Chondrocyte (in vitro differentiated cells): ENCODE measurements at places on chromosomes 2 and 18. TPM values are rescaled to one million over a fixed set of nuclear protein-coding genes. Genes with fewer than 3 reads are reported as not detected.
A peak's percentile ranks its signal among the peaks of the same experiment; 100 is the strongest.

Gene GREB1
- total RNA-seq, result 0.52 to 2.2 TPM (median 1.6 TPM) in 3 replicates

Gene SGO2
- 4.9 to 6.6 TPM (median 5.7 TPM) in 3 replicates for total RNA-seq

Gene STK16
- total RNA-seq, result 24.4 to 32.0 TPM (median 25.9 TPM) in 3 replicates

Gene RRM2
- 25.7 to 48.3 TPM (median 26.0 TPM) in 3 replicates for total RNA-seq

Gene IL36RN
- not detected in 3 replicates for total RNA-seq

Gene ERFE
- 1.8 to 10.3 TPM (median 9.4 TPM) in 3 replicates for total RNA-seq

Gene SLC8A1
- total RNA-seq, result 50.4 to 53.7 TPM (median 52.7 TPM) in 3 replicates

Gene DSG2
- total RNA-seq, result 16.1 to 45.0 TPM (median 43.7 TPM) in 3 replicates

Gene IL37
- total RNA-seq, result not detected in 3 replicates

Gene RND3
- 65.1 to 125 TPM (median 124 TPM) in 3 replicates for total RNA-seq

GRCh38 chr18:35050705-35051195 lies 9.5 kb downstream of the MAPRE2 start:
- no peak overlapping the region for H3K27ac ChIP-seq
- H3K4me3 ChIP-seq, result no peak overlapping the region
- H3K27me3 ChIP-seq, result no peaks in the 10 kb centered on the region
- H3K36me3 ChIP-seq, result peaks cover 3% of the 10 kb centered on the region
- peaks cover 30% of the 10 kb centered on the region for H3K4me1 ChIP-seq

GRCh38 chr18:2843146-2843545 lies 3.7 kb upstream of the EMILIN2 start:
- no peaks in the 10 kb centered on the region for H3K36me3 ChIP-seq
- no peak overlapping the region for H3K4me3 ChIP-seq
- H3K4me1 ChIP-seq, result peaks cover 12% of the 10 kb centered on the region
- H3K27ac ChIP-seq, result no peak overlapping the region

DNA sequence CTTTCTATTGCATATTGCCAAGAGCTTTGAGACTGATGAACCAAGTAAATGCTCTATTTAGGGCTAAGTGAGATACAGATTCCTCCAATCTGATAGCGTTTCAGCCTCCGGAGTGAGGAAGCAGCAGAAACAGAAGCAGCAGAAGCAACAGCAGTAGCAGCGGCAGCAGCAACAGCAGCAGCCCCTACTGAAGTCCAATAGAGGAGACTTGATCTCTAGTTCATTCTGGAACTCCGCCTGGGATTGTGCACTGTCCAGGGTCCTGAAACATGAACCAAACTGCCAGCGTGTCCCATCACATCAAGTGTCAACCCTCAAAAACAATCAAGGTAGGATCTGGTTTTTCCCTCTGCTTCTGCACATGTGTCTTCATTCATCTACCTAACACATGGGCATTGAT lies at the start of gene DPP10:
TSS of gene DPP10 (plus strand) at position 132 of the 400 bp plus-strand sequence.
- no peak for DNase-seq
- no peak within 1 kb of the TSS for H3K27ac ChIP-seq
- H3K4me1 ChIP-seq, result no peaks in the 10 kb centered on the region
- H3K4me3 ChIP-seq, result no peak within 1 kb of the TSS

DNA sequence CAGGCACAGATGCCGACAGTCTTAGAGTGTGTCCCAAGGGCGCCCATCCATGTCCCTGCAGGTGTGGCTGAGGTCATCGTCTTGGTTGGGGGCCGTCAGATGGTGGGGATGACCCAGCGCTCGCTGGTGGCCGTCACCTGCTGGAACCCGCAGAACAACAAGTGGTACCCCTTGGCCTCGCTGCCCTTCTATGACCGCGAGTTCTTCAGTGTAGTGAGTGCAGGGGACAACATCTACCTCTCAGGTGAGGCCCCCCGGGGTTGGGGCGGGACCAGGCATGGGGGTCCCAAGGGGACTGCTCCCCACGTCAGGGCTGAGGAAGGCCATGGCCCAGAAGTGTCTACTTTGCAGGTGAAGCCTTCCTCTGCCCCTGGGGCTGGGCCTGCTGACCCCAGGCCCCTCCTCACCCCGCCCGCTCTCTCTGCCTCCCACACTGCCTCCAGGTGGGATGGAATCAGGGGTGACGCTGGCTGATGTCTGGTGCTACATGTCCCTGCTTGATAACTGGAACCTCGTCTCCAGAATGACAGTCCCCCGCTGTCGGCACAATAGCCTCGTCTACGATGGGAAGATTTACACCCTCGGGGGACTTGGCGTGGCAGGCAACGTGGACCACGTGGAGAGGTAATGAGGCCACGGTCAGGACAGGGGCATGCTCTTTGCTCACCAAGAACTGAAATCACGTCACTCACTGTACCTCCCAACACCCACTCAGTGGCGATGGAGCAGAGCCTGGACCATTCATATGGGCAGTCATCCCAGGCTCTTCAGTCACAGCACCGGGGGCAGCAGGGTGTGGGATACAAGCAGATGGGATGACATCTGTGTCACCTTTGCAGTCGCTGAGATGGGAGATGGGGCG lies 230.8 kb downstream of the ATAD2B start:
- H3K4me1 ChIP-seq, result no peaks in the 10 kb centered on the region
- DNase-seq, result no peak
- no peak overlapping the region for H3K4me3 ChIP-seq
- H3K27me3 ChIP-seq, result no peaks in the 10 kb centered on the region
- peak overlapping the region; percentile 12 for H3K27ac ChIP-seq

- H3K4me1 ChIP-seq, result peaks cover 15% of the 10 kb centered on the region
- H3K27me3 ChIP-seq, result peaks cover 14% of the 10 kb centered on the region
- DNase-seq, result no peak
- no peaks in the 10 kb centered on the region for H3K36me3 ChIP-seq
- H3K4me3 ChIP-seq, result no peak overlapping the region
These were observed 254.6 kb downstream of the LOXHD1 start for GRCh38 chr18:46402396-46402795.

DNA sequence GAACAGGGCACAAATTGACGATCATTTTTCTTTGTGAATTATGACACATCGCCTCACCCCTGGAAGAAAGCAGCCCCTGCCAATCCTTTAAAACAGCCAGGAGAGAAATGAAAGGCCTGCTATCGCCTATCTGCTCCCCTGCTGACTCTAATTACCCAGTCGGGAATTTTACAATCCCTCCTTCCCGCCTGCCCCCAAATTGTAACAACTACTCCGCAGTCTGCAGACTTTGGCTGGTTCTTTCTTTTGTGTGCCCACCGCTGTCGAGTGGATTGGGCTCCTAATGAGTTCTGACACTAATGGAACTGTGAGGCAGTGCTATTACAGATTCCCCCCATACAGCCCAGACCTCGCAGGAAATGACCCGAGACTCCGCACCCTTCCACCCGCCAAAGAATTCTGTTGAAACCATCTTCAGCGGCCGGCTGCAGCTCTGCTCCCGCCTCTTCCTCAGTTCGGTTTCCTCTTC lies 281.2 kb upstream of the PARD3B start:
- no peaks in the 10 kb centered on the region for H3K27me3 ChIP-seq
- no peak overlapping the region for H3K27ac ChIP-seq
- H3K4me1 ChIP-seq, result peaks cover 7% of the 10 kb centered on the region
- no peaks in the 10 kb centered on the region for H3K36me3 ChIP-seq
- no peak overlapping the region for H3K4me3 ChIP-seq

- no peaks in the 10 kb centered on the region for H3K27me3 ChIP-seq
- H3K27ac ChIP-seq, result no peak overlapping the region
- H3K36me3 ChIP-seq, result no peaks in the 10 kb centered on the region
- H3K4me1 ChIP-seq, result no peaks in the 10 kb centered on the region
These were observed 88.9 kb downstream of the ITGA4 start for GRCh38 chr2:181546086-181546485.

DNA sequence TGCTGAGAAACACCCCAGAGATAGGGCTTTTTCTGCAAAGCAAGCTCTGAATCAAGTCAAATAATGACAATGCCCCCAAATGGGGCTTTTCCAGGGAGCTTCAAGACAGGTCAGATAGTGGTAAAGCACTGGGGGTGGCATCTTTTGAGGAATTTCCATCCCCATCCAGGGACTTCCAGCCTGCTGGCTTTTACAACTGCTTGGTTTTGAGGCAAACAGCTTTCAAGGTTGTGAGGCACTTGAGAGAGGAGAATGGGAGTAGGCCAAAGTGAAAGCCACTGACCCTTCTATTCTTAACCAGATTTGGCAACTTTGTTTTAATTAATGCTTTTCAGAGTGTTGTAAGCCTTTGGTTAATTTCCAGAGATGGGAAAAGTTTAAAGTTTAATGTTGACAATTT lies 762.0 kb upstream of the POU3F3 start:
- H3K4me3 ChIP-seq, result no peak overlapping the region
- no peaks in the 10 kb centered on the region for H3K27me3 ChIP-seq
- no peaks in the 10 kb centered on the region for H3K4me1 ChIP-seq
- no peak overlapping the region for H3K27ac ChIP-seq
- H3K36me3 ChIP-seq, result no peaks in the 10 kb centered on the region

- H3K27me3 ChIP-seq, result no peaks in the 10 kb centered on the region
- no peak for DNase-seq
- H3K4me1 ChIP-seq, result peaks cover 50% of the 10 kb centered on the region
- peaks cover 1% of the 10 kb centered on the region for H3K36me3 ChIP-seq
These were observed 125.7 kb upstream of the RND3 start for GRCh38 chr2:150612957-150613710.

- H3K27me3 ChIP-seq, result peaks cover 40% of the 10 kb centered on the region
- H3K36me3 ChIP-seq, result no peaks in the 10 kb centered on the region
- no peak overlapping the region for H3K27ac ChIP-seq
- no peaks in the 10 kb centered on the region for H3K4me1 ChIP-seq
- no peak for DNase-seq
These were observed 148.3 kb downstream of the PLCL1 start for GRCh38 chr2:197952540-197953202.
